Activated CD4-positive, alpha-beta T cell treated with anti-CD3 and anti-CD28 coated beads, Interleukin-2, amount 50 U/mL, for 1 hour (primary cell): ENCODE measurements at places on chromosomes 3 and 15.
A peak's percentile ranks its signal among the peaks of the same experiment; 100 is the strongest.

DNA sequence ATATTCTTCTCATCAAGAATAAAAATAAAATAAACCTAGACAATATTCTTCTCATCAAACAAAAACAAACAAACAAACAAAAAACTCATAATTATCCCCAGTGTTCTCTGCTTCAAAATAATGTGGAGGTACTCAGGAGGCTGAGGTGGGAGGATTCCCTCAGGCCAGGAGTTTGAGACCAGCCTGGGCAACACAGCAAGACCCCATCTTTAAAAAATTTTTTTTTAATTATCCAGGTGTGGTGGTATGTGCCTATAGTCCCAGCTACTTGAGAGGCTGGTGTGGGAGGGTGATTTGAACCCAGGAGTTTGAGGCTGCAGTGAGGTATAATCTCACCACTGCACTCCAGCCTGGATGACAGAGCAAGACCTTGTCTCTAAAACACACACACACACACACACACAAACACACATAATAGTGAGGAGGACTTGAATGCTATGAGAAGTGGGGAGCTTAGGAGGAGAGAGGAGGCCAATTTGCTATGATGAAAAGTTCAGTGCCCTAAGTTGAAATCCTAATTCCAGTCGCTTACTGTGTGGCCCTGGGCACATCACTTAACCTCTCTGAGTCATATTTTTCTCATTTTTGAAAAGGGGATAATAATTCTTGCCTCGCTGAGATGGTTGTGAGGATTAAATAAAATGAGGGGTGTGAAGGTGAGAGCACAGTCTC, 35.8 kb upstream of the HERC1 start:
- DNase-seq = no peak

DNA sequence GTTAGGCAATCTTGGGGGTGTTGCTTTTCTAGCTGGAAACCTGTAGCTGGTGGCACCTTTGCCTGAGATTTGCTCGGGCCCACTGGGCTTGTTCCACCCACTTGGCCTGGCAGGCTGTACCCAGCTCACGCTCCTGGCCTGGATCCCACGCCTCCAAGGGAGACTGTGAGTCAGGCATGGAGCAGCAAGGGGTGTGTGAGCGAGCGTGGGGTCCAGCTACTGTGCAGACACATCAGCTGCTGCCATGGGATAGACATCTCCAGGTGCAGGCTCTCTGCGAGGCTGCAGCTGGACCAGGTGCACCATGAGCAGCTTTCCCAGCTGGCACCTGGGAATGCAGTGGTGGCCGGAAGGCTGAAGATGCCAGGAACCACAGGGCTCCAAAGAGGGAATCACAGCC, 36.0 kb downstream of the NR1D2 start:
- no peak for DNase-seq

GRCh38 chr3:160403028-160403545, 3.6 kb downstream of the SMC4 start:
- DNase-seq = no peak

- DNase-seq = no peak
Measured at GRCh38 chr15:90981681-90982080, 12.7 kb downstream of the PRC1 start.

GRCh38 chr3:174268061-174268460, 591.1 kb upstream of the NAALADL2 start:
- no peak for DNase-seq

- no peak for DNase-seq
Measured at GRCh38 chr3:123295901-123296250, 94.1 kb downstream of the SEC22A start.

GRCh38 chr15:85580879-85581278, 200.5 kb downstream of the AKAP13 start:
- DNase-seq = peak; percentile 34

- no peak for DNase-seq
Measured at GRCh38 chr15:68710536-68710935, 110.2 kb downstream of the ANP32A start.

- DNase-seq = no peak
Measured at GRCh38 chr3:116059421-116060096, 385.7 kb downstream of the LSAMP start.

DNA sequence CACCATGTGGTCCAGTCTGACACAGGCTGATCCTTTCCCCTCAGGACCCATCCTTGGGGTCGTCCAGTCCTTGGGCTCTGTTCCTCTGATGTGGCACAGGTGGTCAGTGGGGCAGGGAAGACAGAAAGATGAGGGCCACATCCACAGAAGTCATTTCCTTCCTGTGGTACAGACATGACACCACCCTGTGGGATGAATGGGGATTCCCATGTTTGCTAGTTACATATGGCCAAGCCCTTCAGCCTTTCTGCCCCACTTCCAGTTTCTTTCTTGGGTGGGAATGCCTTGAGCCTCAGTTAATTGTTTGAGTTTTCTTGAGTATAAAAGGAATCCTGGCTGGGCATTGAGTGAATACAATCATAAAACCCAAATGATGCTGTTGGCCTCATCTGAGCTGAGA, 284.7 kb upstream of the CTDSPL start:
- DNase-seq = no peak

DNA sequence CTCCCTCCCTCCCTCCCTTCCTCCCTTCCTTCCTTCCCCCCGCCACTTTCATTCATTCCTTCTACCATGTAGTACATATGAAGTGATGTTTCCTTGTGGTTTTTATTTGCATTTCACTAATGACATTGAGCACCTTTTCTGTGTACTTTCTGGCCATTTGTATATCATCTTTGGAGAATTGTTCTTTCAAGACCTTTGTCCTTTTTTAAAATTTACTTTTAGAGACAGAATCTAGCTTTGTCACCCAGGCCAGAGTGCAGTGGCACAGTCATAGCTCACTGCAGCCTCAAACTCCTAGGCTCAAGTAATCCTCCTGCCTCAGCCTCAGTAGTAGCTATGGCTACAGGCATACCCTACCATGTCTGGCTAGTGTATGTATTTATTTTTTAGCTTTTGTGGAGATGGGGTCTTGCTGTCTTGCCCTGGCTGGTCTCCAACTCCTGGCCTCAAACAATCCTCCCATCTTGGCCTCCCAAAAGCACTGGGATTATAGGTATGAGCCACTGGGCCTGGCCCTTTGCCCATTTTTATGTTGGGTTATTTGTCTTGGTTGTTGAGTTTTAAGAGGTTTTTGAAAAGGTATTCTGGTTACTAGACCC, 42.0 kb upstream of the CTDSPL2 start:
- no peak for DNase-seq

- DNase-seq = peak; percentile 43
Measured at GRCh38 chr3:130759692-130760338, 13.2 kb upstream of the PIK3R4 start.

DNA sequence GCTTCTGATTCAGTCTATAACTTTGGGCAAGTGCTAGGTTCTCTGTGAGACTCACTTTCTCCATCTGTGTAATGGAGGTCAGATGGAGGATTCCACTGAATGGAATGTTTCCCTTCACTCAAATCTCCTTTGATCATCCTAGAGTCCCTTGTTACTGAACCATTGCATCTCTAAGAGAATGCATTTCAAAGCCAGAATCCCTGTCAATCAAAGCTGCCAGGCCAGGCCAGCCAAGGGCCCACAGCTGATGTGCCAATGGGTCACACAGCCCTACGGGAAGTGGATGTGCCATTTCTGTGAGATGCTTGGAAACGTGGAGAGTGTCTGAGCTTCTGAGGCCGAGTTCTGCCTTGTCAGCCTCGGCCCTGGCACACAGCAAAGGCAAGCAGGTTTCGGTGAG, 32.4 kb downstream of the SCN5A start:
- no peak for DNase-seq

DNA sequence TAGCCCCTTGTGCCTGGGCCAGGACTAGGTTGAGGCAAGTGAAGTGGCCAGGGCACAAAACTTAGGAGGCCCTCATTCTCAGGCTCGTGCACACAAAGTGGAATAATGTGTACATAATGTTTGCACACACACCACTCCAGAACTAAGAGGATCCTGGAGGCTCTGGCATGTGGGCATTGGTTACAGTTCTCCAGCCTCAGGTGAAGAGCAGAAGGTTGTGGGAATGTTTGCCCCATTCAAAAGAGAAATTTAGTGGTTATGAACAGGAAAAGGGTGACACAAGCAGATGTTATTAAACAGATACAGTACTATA, 31.3 kb downstream of the ASB7 start:
- no peak for DNase-seq

GRCh38 chr3:46021516-46021915, 5.8 kb downstream of the XCR1 start:
- no peak for DNase-seq

GRCh38 chr15:27648359-27648758, 450.8 kb downstream of the OCA2 start:
- no peak for DNase-seq

- DNase-seq = no peak
Measured at GRCh38 chr15:54850101-54850500, 346.6 kb downstream of the RSL24D1 start.

GRCh38 chr3:171371354-171371753, 88.9 kb downstream of the TNIK start:
- DNase-seq = no peak

- DNase-seq = no peak
Measured at GRCh38 chr15:66285533-66286280, 7.7 kb upstream of the DIS3L start.

DNA sequence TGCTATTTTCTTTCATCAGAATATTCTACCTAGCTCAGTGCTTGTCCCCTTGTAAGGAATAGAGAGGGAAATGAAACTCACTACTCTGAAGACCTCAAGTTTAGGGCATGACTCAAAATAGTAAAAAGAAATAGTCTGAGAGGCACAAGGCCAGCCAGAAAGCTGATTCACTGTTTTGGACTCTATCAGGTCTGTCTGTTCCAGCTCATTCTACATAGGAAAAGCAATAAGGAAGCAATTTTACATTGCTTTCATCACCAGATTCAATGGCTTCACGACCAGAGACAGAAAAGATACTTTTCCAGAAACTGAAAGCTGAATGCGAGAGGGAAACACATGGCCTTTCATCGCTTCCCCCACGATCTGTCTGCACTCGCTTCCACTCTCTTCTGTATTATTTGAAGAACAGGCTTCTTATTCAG, 276.0 kb downstream of the GBE1 start:
- no peak for DNase-seq

DNA sequence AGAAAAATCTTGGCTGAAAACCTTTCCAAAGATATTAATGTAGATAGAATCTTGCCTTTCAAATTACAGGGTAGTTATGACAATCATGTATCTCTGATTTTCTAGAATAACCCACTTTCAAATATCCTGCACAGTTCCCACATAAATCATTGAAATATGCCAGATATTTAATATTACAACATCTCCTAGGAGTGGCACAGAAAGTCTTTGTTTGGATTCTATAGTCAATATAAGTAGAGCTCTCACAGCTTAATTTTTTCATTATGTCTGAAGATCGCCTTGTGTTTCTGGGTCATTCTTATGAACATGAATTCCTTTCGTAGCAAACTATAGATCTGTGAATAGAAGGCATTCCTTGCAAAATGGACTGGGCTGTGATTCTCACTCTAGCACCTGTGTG, 5.0 kb downstream of the RARB start:
- DNase-seq = no peak

GRCh38 chr15:80584973-80585525, 110.1 kb upstream of the ABHD17C start:
- DNase-seq = no peak

- DNase-seq = no peak
Measured at GRCh38 chr15:69599271-69599670, 146.7 kb downstream of the RPLP1 start.

DNA sequence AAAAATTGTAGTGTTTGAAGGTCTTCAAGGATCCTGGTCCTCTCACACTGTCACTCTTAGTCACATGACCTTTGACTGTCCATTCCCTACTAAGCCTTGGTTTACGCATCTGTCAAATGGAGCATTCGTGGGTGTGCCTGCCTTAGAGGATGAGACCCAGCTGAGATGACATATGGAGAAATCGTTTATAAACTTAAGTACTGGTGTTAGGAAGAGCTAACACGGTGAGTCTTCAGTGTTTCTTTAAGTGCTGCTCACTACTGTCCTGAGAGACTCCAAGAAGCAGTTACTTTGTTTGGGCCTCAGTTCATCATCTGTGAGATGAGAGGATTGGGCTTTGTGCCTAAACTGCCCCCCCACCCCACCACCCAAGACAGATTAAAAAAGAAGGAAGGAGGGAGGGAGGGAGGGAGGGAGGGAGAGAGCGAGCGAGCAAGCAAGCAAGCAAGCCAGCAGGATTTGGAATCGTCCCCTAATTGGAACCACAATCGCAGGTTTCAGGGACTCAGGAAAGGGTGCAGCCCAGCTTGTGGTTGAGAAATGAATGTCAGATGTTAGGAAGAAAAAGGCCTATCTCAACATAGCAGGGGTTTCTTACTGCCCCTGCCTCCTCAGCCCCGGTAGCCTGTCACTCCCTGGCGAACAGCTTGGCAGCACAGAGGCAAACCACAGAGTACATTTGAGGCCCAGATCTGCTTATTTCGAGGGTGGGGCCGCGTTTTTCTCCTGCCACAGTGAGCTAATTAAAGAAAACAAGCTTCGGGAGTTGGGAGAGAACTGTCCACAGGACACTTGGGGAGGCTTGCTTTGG, 32.7 kb downstream of the SMAD3 start:
- DNase-seq = peak; percentile 49

- DNase-seq = no peak
Measured at GRCh38 chr15:58980351-58980939, 7.0 kb upstream of the RNF111 start.

GRCh38 chr15:57505949-57506391, 85.7 kb upstream of the MYZAP start:
- DNase-seq = no peak

DNA sequence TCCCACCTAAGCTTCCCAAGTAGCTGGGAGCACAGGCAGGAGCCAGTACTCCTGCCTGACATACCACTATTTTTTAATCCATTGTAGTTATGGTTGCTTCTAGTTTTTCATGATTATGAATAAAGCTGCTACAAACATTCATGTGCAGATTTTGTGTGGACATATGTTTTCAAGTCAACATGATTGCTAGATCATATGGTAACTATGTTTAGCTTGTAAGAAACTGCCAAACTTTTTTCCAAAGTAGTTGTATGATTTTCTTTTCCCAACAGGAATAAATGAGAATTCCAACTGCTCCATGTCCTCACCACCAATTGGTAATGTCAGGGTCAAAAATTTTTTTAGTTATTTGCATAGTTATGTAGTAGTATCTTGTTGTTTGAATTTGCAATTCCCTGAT, 136.8 kb upstream of the THRB start:
- DNase-seq = no peak

DNA sequence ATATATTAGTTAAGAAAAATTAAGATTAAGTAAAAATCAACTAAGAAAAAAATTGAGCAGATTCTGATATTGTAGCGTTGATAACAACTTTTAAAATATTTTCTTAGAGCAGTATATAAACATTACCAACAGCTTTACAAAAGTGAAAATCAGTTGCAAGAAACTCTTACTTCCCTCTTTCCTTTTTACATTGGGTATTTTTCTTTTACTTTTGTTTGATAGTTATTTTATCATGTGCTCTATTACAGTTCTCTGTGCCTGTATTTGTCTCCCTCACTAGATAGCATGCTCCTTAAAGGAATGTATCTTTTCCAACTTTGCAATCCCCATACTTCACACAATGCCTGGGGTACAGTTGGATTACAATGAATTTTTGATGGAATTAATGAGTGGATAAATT, 87.5 kb upstream of the P3H2 start:
- no peak for DNase-seq
